ENCODE measurements at places on chromosomes 6 and 20.

DNA sequence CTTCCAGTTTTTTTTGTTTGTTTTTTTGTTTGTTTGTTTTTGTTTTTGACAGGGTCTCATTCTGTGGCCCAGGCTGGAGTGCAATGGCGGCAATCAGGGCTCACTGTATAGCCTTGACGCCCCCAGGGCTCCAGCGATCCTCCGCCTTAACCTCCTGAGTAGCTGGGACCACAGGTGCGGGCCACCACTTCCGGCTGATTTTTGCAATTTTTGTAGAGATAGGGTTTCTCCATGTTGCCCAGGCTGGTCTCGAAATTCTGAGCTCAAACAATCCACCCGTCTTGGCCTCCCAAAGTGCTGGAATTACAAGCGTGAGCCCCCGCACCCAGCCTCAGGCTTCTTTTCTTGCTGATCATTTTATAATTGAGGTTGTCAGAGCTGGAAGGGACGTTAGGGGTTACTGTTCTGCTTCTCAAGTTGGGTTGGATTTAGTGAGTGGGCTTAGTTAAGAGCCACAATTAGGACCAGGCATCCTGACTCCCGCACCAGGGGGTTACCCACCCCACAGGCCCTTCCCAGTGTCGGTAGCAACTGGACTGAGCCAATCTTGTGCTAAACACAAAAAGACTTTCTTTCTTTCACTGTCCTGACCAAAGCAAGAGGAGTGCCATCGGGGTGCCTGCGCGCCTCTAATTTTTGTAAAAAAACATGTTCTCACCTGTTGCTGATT lies 13.1 kb upstream of the ZSCAN9 start:
- DNase-seq, result no peak

GRCh38 chr20:17518339-17519052 lies 12.7 kb downstream of the BFSP1 start:
- peak; percentile 25 for DNase-seq

DNA sequence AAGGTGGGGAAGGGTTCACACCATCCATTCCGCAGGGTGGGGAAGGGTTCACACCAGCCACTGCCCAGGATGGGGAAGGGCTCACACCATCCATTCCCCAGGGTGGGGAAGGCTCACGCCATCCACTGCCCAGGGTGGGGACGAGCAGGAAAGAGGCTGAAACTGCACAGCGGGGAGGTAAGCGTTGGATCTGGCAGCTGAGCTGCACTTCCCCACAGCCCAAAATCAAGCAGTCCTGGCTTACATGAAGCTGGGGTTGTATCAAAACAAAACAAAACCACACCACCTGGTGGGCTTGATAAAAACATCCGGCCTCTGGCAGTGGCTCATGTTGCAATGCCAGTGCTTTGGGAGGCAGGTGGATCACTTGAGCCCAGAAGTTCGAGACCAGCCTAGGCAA lies 268.5 kb downstream of the TAF4 start:
- no peak for DNase-seq

GRCh38 chr6:18308070-18308735 lies 43.9 kb upstream of the DEK start:
- no peak for DNase-seq

GRCh38 chr20:45247865-45248264 lies 6.5 kb downstream of the SLPI start:
- no peak for DNase-seq

- DNase-seq, result no peak
These were observed 326.3 kb downstream of the RIMS1 start for GRCh38 chr6:72212686-72213085.

DNA sequence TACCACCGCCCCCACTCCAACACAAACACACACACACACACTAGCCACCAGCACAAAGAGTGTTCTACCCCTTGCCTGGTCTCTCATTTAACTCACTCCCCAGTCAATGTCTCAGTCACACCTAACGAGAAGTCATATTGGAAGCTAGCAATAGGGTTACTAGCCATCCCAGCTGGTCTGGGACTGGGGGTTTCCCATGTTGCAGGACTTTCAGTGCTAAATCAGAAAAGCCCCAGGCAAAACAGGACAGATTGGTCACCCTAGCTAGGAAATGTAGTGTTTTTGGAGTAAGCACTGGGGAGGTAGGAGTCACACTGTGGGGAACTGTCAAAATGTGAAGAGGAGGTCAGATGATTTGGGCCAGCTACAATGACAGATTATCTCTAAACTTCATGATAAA lies 158.1 kb downstream of the UNC5CL start:
- no peak for DNase-seq

- DNase-seq, result no peak
These were observed 5.6 kb upstream of the SLC4A11 start for GRCh38 chr20:3244613-3245012.

DNA sequence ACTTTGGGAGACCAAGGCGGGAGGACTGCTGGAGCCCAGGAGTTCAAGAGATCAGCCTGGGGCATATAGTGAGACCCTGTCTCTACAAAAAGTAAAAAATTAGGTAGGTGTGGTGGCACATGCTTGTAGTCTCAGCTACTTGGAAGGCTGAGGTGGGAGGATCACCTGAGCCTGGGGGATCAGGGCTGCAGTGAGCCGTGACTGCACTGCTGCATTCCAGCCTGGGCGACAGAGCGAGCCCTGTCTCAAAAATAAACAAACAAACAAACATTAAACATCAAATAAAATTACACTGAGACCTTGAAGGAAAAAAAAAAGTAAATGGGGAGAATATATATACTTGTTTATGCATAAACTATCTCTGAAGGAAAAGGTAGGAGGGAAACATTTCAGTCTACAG lies 387.8 kb downstream of the ZFAND3 start:
- DNase-seq, result no peak

DNA sequence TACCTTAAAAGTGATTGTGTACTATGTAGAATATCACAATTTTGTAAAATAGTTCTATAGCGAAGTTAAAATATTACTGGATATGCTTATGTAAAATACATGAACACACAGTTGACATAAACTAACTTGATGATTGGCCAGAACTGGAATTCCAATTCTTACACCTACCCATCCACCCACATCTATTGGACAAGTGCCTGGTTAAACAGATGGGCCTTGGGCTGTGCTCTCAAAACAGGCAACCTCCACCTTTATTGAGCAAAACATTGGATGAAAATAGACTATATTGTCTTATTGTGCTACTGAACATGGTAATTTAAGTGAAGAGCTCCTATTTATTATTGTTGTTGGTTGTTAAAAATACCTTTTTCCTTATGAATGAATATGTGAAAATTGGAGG lies 154.0 kb upstream of the FLRT3 start:
- DNase-seq, result no peak

- no peak for DNase-seq
These were observed 81.3 kb upstream of the CD93 start for GRCh38 chr20:23167431-23167830.

GRCh38 chr6:136751522-136751956 lies 40.7 kb downstream of the MAP3K5 start:
- no peak for DNase-seq

DNA sequence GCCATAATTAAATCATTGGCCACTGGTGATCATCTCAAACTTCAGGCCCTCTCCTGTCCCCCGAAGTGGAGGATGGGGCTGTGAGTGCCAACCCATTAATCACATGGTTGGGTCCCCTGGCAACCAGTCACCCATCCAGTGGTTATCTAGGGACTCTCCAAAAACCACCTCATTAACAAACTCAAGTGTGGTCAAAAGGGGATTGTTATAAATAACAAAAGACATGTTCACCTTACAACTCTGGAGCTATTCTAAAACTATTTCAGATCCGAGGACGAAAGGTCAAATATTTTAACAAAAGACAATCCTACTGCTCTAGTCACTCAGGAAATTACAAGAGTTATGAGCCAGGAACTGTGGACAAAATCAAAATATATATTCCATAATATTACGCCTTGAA lies 95.5 kb upstream of the PRND start:
- no peak for DNase-seq

DNA sequence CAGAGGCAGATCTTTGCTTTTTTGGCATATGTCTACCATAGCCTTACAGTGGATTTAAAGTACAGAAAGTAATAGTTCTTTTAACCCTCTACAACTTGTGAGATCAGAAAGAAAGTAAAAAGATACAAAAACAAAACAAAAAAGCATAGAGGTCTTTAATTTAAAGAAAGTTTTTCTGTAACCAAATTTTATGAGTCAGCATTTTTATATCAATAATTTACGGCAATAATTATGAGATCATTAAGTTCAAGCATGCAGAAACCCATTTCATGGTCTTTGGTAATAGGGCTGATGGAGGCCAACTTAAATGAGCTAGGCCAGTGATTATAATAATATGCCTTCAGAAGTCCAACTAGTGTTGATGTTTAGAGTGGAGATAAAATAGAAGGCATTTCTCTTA lies 145.9 kb downstream of the AIG1 start:
- no peak for DNase-seq

DNA sequence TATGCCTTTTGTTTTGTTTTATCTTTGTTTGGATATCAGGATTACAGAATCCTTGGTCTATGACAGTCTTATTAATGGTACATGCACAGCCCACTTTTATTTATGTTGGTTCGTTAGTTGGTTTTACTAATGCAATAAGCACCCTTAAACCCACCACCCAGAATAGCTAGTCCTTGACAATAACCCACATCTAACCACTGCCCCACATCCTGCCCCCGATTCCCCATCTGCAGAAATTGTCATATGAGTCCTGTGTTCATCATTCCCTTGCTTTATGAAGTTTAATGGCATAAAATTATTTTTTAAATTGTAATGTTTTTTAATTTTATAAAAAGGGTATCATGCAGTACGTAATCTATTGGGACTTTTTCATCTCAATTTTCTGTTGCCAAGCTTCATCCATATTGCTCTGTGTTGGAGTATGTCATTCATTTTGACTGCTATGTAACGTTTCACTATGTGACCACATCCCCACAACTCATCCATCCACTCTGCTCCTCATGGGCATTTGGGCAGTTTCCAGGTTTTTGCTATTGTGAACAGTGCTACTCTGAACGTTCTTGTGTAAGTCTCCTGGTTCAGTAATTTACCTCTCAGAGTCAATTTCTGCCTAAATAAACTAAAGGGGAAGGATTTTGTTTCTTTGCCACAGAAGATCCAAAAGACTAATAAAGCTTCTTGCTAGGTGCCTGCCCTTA lies 150.4 kb downstream of the MRPL14 start:
- no peak for DNase-seq

DNA sequence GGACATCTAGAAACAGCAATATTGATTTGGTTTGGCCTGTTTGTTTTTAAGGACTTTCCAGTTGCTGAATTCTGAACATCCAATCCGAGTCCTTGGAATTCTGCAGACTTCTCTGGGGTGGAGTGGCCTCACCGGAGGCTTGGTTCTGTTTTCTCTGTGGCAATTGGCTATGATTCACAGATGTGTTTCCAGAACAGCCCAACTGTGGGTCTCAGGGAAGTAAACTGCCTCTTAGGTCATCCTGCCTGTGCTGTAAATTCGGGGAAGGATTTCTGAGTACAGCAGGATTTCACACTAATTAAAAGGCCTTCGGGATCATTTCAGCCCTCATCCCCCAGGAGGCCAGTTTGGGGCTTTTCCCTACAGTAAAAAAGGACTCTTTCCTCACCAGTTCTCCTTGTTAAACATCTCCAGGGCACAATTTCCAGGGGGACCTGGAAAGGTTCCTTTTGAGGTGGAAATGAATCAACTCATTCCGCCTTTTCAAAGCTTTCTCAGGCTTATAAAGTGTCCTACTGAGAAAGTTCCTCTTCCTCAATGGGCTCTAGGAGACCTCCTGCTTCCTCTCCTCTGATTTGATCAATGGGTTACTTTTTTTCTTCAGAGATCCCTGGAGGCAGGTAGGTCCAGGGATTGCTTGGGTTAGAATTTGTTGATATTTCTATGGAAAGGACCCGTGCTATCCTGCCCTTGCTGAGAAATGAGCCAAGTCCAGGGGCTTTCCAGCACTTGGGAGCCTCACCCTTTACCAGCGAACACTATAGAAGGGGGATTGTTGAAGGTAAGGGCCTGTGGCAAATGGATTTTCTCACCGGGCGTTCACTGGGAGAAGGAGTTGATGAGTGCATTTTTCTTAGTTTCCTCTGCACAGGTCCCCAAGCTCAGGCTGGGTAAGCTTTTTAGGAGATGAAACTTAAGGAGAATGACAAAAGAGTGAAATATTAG lies 114.6 kb downstream of the CLIC5 start:
- no peak for DNase-seq

DNA sequence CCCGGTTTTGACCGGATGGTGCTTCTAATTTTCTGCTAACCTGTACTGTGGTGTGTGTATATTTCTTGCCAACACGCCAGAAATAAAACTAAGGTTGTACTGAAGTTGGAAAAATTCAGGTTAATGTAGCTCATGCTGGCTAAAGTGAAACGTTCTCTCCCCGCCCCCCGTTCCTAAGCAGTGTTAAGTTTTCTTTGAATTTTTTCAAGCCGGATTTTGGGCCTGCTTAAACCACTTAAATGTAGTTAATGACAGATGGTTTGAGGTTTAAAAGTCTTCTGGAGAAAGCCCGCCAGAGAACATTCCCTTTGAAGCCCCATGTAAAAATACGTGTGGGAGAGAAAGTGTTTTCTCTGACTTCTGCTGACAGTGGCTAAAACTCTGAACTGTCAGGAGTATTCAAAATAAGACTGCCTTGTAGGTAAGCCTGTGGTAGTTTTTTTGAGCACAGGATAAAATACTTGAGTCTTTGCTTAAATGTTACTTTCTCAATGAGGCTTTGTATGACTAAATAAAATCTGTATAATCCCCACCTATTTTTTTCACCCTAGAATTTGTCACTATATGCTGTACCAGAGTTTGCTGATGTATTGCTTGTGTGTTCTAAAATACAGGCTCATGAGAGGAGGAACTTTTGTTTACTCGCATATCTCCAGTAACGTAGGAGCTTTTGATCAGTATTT lies 101.3 kb downstream of the OR2B2 start:
- DNase-seq, result no peak

DNA sequence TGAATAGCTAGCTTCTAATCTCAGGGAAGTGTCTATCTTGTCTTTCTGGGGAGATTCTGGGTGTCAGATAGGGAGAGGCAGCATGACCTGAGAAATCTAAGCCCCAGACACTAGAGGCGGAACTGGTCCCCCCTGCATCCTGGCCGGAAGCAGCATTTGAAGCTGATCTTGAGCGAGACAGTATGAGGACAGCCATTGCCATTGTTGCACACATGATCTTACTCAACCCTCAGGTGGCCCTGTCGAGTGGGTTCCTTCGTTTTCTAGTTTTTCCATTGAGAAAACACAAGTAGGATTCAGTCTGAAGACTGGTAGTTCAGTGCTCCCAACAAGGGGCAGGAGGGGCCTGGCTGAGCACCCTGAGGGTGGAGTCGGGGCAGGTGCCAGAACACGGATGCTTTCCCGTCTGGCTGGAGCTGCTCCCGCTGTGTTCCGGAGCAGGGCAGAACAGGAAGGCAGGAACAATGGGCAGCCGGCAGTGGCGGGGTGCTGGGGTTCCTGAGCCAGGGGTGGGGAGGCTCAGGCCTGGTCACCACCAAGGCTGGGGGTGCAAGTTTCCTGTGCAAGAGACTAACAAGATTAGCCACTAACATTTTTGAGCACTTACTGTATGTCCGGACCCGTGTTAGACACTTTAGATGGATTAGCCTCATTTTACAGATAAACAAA lies 7.9 kb upstream of the SDCBP2 start:
- no peak for DNase-seq

Measured in frontal cortex (tissue), 4 donors.